ENCODE measurements at places on chromosomes 11 and 22.
A peak's percentile ranks its signal among the peaks of the same experiment; 100 is the strongest.

- DNase-seq: no peak
These were observed 30.9 kb downstream of the PPM1F start for GRCh38 chr22:21921729-21922128.

DNA sequence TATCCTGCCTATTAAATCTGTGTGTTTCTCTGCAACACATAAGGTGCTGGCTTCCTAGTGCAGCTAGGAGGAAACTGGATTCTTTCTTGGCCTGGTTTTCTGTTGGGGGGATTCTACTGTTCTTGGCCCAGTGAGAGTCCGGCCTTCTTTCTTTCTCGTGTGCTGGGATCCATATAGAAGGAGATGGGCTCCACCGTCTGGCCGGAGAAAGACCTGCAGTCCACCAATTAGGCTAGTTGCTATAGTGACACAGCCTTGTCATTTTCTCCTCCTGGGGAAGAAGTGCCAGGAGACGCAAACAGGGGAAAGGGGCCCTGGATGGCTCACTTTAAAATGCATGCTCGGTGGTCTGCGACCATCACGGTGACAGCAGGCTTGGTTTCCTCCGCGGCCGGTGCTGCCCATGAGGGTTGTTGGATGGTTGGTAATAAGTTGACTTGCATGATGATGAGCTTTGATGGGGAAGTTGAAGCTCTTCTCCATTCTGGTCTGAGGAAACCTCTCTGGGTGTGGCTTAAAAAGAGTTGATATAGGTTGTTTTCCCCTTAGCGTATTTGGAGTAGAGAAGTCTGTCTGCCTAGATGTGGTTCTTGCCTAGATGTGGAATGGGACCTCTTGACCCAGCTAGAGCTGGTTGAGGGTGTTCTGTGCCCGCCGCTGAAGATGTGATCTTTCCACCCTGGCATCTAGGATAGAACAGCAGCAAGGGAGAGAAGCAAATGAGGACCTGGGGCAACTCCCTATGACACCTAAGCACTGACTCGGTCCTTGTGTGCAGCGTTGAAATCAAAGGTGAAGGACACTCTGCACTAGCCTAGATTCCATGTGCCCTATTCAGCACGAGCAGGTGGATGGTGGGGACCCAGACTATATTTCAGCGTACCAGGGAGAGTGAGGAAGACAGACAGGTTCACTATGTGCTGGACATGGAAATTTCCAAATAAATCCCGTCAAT is 1335.0 kb downstream of the BRD1 start:
- no peak for DNase-seq

DNA sequence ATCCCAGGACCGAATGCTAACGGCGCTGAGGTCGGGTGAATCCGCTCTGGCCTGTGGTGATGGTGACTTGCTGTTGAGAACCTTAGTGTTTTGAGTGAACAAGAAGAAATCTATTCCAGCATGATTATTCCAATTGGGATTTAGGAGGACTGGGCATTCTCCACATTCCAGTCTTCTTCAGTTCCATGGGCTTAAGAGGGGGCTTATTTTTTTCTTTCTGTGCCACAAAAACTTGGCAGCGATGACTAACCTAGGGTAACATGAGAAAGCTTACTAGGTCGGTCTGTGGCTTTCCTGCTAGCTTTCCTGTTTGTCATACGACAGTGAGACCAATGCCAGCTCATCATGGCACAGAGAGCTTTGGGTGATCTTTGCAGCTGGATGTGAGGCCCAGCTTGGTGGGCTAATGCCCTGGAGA is 62.9 kb upstream of the ATXN10 start:
- no peak for DNase-seq

DNA sequence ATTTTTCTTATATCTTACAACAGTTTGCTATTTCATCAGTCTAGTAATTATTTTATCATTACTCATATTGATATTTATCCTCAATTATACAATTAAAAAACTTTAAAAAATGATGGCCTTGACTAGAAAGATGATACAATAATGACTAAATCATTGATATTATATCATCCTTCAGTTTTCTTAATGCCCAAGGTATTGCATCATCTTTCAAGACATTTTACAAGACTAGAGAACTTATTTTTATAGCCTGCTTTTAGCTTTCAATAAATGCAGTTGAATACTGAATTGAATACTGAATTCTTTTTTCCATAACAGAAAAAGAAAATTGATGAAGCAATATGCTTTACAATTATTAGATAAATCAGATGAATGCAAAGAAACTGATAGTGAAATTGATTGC is 886.5 kb upstream of the LRRC4C start:
- DNase-seq: no peak

GRCh38 chr11:75659836-75660235 is 9.0 kb downstream of the MAP6 start:
- DNase-seq: no peak

- DNase-seq: no peak
These were observed 550.7 kb downstream of the INSC start for GRCh38 chr11:15665368-15665871.

GRCh38 chr11:102313238-102313940 is 3.9 kb upstream of the BIRC3 start:
- no peak for DNase-seq

GRCh38 chr11:93740031-93740729 is 1.1 kb downstream of the TAF1D start:
- peak; percentile 34 for DNase-seq

- DNase-seq: no peak
These were observed 123.1 kb downstream of the PKNOX2 start for GRCh38 chr11:125287491-125288210.

DNA sequence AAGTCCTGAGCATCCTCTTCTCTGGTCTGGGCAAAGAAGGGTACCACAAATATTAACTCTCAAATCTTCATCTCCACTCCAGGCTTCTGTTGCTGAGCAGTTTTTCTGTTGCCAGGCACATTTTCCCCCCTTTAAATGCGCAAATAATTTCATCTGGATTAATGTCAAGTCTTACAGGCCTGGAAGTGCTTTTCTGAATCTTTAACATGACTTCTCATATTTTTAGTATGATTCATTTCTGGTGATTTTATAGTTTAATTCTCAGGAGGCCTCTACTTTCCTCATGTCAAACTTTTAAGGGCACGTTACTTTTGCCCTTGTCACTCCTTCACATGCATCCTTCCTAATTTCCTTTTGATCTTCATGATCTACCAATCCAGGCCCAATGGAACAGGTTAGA is 510.2 kb downstream of the METTL15 start:
- DNase-seq: no peak
